B cell (primary cell): ENCODE measurements at places on chromosomes 7 and 10. TPM values are rescaled to one million over a fixed set of nuclear protein-coding genes. Genes with fewer than 3 reads are reported as not detected.

GRCh38 chr10:42997151-42997848, 79.6 kb upstream of the RET start:
- no peak for DNase-seq

GRCh38 chr10:1582739-1583138, 154.6 kb downstream of the ADARB2 start:
- no peak for DNase-seq

DNA sequence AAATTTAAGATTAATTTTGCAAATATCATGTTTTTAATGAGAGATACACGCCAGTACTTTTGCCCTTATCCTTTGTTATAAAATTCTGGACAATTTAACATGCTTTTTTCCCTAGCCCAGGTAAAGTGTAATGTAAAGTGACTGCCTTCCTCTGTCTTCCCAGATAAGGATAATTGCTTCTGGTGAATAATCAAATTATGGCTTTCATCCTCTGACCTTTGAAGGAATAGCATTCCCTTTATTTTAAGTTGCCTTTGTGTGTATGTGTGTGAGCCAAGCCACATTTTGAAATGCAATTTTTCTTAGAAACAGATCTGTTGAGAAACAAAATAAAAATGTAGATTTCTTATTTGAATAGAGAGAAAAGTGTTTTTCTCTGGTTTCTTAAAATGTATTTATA, 107.5 kb downstream of the ADAM22 start:
- DNase-seq, result no peak

Gene SLC26A3
- not detected in 2 replicates for total RNA-seq

Gene CCDC3
- total RNA-seq, result 0.12 and 0.15 TPM in 2 replicates
